ENCODE measurements at places on chromosomes 5 and 9.

GRCh38 chr5:98454904-98455303, 318.6 kb upstream of the RGMB start:
- DNase-seq, result no peak

- DNase-seq, result peak; percentile 1
Observed at GRCh38 chr5:143968071-143968878, 156.3 kb downstream of the HMHB1 start.

- DNase-seq, result no peak
Observed at GRCh38 chr9:84379740-84380139, 39.2 kb upstream of the SLC28A3 start.

DNA sequence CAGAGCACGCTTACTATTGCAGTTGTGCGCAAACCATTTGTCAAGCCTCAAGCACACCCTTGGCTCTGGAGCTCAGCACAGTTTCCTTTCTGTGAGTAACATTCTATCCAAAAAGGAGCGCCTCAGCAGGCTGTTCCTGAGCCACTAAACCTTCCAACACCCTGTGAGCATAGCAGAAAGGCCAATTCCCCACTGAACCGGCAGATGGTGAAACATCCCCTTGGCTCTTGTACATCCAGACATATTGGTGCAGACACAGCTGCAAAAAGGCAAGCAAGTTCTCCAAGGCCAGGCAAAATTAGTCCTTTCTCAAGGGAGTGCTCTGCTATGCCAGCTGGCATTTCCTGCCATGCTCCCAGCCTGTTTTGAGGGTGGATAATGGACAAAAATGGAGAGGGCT, 44.1 kb upstream of the CEMIP2 start:
- DNase-seq, result no peak

- DNase-seq, result no peak
Observed at GRCh38 chr5:170254056-170254455, 21.3 kb downstream of the C5orf58 start.

DNA sequence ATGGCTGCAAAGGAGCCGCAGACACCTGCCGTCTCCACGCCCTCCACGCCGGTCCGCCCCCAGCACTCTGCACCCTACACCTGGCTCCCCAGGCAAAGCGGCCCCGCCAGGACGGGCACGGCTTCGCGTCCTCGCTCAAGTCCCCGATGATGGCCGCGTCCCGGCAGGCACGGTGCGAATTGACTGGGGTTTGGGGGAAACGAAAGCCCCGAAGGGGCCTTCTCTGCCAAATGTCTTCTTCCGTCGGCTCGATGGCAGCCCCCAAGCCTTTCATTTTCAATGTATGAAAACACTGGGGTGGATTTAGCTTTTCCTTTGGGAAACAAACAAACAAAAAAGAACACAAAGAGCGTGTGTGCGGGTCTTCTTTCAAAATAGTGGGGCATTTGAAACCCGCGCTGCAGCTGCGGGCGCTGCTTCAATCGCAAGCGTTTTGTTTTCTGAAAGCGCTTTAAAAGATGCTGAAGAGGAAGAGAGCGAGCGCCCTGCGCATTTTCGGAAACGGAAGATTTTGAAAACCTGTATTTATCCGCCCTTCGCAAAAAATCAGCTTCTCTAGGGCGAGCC, 160.0 kb downstream of the RMI1 start:
- peak; percentile 31 for DNase-seq

DNA sequence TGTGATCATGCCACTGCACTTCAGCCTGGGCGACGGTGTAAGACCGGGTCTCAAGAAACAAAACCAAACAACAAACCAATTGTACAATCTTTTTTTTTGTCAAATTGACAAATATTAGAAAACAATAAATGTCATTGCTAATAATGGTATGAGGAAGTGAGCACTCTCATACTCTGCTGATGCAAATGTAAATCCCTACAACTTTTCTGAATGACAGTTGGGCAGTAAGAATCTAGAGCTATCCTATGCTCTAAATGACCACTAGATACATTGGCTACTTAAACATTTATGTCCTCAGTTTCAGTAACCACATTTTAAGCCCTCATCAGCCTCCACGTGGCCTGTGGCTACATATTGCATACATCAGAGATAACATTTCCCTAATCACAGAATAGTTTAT, 256.2 kb downstream of the FER start:
- DNase-seq, result no peak

Data from NCI-H1417 treated with DMSO at 0.1 percent for 48 hours (cell line).